ENCODE measurements at places on chromosomes 4 and X. TPM values are rescaled to one million over a fixed set of nuclear protein-coding genes. Genes with fewer than 3 reads are reported as not detected.
A peak's percentile ranks its signal among the peaks of the same experiment; 100 is the strongest.

The PABPC1L2B gene
- not detected for total RNA-seq

GRCh38 chr4:134126955-134127354 is 74.6 kb downstream of the PABPC4L start:
- DNase-seq, result peak; percentile 10

GRCh38 chrX:12999422-12999821 is 24.5 kb downstream of the TMSB4X start:
- no peak for DNase-seq

GRCh38 chrX:136896121-136896914 is 15.8 kb upstream of the RBMX start:
- DNase-seq, result no peak

- DNase-seq, result no peak
Observed at GRCh38 chr4:24928708-24929107, 15.9 kb upstream of the CCDC149 start.

GRCh38 chr4:161869511-161869910 is 294.3 kb downstream of the FSTL5 start:
- DNase-seq, result no peak

DNA sequence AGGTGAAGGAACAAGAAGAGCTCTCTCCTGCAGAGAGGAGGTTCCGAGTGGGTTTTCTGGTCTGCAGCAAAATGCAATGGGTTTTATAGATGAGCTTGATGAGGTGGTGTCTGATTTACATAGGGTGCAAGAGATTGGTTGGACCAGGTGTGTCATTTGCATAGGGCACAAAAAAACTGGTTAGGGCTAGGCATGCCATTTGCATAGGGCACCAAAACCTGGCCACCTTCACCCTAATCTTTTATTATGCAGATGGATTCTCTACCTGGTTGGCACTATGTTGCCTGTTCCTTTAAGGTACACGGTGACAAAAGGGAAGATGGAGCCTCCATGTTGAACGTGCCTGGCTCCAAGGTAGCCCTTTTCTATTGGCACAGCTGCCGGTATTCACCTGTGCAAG is 94.5 kb upstream of the PRKX start:
- DNase-seq, result no peak

- peak; percentile 28 for DNase-seq
Observed at GRCh38 chrX:133921764-133922389, 63.5 kb downstream of the GPC3 start.

All from left cardiac atrium (tissue), 4 donors.